Right renal pelvis (tissue), 4 donors: ENCODE measurements at places on chromosomes 4 and X.

DNA sequence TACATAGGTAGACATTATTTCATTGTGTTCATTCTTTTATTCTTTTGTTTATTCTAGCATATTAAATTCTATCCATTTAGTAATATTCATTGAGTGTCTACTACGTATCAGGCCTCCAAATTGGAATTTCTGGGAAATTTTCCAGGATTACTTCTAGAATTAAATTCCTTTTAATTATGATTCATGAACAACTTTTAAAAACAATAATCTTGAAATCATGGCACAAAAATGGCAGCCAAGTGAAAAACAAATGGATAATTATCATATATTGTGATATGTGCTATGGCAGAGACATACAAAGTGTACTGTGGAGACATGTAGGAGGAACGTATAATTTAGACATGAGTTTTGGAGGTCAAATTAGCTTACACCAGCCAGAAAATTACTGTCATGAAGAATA, 868.5 kb downstream of the FAT4 start:
- no peak for DNase-seq

DNA sequence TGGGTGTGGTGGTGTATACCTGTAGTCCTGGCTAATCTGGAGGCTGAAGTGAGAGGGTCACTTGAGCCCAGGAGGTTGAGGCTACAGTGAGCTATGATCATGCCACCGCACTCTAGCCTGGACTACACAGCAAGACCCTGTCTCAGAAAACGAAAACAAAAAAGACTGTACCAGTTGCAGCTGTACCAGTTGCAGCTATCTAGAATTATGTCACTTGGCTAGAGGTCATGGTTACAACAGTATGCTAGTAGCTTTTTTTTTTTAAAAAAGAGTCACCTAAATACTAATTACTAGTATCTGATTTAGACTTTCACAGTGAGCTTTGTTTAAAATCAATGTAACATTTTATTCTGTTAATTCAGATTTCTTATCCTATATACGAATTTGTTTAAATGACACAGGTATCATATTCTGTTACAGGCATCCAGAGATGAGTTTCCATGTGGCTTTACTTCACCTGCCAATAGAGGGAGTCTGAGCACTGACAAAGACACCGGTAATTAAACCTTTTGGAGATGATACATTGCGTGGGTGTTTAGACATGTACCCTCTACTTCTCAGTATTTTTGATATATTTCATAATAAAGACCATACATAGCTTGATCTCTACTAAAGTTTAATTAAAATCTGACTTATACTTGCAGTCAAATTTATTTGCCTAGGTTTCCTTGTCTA, 100.2 kb upstream of the IL13RA1 start:
- no peak for DNase-seq

DNA sequence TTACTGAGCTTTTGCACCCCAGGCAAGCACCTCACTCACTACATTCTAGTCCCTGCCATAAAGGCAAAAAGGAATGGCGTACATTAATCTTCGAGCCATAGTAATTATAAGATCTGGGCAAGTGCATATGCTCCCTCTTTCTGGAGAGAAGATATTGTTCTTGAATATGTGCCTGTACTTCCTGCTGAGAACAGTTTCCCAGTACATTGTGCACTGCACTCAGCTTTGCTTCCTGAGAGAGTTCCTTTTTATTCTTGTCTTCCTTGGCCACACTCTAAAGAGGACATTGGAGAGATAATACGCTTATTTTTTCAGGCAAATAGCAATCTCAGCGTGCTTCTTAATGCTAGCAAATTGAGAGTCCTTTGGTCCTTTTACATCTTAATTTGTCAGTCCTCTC, 909.0 kb upstream of the PCDH10 start:
- DNase-seq = no peak

- no peak for DNase-seq
Observed at GRCh38 chrX:42093756-42094155, 170.4 kb upstream of the CASK start.

GRCh38 chr4:45453258-45453853, 670.5 kb downstream of the GABRG1 start:
- peak; percentile 1 for DNase-seq

DNA sequence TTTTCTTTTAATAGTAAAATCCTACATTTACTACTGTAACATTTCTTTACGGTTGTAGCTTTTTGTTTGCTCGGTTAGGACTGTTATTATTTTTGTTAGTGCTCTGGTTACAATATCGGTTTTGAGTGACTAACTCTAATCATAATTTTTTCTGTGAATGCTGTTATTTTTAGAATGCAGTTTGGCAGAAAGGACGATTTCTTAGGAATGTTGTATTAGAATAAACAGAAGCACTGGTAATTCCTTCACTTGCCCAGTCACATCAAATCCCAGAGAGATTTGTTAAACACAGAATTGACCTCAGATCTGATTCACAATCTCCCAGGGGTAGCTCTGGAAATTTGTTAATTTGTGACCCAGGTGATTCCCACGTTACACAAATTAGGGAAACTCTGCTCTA, 21.7 kb downstream of the DDIT4L start:
- DNase-seq = no peak

GRCh38 chr4:65973186-65973585, 302.9 kb upstream of the EPHA5 start:
- DNase-seq = no peak

DNA sequence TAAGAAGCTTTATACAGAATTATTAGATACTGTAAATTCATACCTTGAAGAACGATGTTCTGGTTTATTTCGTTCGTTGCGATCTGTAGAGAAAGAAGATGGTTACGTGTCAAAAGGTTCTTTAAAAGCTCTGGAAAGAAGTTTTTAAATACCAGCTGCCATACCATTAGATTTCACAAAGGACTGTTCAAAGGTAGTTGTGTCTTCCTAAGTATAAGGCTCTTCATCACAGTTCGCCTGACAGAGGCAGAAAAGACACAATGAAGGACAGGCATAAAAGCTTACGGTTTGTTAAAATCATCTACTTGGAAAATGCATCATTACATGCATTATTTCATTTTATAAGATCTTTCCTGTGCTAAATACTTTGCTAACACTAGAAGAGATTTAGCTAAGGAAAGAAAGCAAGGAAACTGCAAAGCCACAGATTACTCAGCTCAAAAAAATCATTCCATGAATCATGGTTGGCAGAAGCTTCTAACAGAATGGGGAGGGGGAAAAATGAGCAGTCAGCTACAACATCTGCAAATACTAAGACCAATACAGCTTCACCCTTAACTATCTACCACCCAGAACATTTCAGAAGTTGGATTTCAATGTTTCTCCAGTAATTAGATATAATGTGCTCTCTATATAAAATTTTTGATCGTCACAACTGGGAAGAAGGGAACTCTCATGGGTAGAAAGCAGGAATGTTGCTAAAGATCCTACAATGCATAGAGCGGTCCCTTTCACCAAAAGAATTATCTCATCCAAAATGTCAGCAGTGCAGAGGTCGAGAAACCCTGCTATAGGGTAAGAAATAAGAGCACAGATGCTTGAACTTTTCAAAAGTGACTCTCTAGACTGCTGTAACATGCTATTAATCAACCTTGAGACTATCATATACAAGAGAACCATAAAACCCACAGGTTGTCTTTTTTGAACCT, 50.7 kb upstream of the PRSS48 start:
- no peak for DNase-seq

DNA sequence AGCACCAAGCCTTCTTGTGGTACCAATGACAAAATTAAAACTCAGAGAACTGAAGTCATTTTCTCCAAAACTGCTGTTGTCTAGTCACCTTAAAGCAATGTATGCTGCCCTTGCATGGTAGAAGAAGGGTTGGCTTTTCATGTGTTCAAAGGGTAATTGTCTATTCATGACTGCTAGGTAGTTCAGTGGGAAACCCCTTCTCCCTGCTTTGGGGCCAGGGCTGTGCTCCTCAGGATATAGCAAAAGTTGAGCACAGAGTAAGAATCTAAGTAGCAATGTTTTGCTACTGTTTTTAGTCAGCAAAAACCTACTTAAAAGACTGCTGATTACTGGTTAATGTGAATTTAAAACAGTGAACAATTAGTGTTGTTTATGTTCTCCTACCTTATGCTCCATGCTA, 30.8 kb upstream of the FAM9B start:
- no peak for DNase-seq
